Activated CD4-positive, alpha-beta T cell treated with anti-CD3 and anti-CD28 coated beads, Interleukin-2, amount 50 U/mL, for 24 hours (primary cell): ENCODE measurements at places on chromosomes 13 and 19.

DNA sequence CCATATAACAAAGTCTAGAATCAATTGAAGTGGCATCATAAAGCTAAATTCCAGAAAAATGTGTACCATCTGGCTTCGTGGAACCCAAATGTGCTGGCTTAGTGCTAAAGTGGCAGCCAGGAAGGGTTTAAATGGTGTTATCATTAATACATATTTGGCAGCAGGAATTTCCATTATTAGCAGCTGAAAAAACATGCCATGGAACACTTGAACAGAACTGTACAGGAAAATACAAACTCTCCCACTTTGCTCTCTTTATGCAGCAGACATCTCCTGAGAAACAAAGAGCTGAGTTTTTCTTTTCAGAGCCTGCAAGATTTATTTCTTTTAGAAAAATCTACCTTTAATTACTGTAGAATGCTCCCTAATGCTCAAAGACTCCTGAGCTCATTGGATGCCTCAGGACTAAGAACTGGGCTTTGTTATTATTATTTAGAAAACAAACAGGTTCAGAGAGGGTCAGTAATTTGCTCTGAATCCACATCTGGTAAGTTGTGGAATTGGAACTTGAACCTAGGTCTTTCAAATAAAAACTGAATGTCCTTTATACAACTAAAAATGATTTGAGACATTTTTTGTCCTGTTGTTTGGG lies 179.0 kb downstream of the LACC1 start:
- DNase-seq, result no peak

DNA sequence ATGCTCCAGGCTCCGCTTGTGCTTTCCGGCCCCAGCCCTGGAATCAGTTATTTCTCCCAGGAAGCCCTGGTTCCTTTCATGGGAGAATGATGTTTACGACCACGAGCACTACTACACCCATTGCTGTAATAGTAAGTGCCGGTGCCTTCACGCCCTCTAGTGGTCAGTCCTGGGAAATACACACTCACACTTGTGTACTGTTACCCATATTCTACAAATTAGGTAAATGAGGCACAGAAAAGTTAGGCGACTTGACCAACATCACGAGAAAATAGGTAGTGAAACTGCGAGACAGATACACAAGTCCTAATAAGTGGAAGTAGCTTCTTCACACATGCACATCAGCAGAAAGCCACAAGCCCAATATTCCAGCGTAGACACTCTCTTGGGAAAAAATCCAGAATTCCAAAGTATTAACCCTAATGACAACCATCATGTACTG lies 21.7 kb downstream of the CEACAM21 start:
- peak; percentile 72 for DNase-seq

DNA sequence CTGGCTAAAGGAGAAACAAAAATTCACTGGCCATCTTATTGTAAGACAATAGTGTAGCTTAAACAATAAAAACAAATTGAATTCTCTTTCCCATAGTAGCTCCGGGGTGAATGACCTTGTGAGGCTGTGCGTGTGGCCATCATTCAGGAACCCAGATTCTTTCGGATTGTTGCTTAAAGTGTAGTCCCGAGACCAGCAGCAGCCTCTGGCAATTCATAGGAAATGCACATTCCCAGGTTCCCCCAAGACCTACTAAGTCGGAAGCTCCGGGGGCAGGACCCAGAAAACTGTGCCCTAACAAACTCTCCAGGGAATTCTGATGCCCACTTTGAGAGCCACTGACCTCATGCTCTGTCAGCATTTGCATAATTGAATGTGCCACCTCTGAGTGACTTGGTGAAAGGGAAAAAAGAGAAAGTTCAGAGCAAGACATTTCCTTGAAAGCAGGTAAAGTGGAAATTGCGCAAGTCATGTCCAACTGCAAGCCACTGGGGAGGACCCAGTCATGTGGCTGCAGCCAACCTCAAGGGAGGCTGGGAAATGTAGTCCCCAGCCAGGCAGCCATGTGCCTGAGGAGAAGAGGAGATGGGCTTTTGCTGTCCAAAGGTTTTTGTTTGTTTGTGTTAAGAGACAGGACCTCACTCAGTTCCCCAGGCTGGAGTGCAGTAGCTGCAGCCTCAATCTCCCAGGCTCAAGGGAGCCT lies 50.7 kb upstream of the PNMA8B start:
- DNase-seq, result no peak

GRCh38 chr13:54016542-54016941 lies 987.9 kb downstream of the OLFM4 start:
- DNase-seq, result no peak

DNA sequence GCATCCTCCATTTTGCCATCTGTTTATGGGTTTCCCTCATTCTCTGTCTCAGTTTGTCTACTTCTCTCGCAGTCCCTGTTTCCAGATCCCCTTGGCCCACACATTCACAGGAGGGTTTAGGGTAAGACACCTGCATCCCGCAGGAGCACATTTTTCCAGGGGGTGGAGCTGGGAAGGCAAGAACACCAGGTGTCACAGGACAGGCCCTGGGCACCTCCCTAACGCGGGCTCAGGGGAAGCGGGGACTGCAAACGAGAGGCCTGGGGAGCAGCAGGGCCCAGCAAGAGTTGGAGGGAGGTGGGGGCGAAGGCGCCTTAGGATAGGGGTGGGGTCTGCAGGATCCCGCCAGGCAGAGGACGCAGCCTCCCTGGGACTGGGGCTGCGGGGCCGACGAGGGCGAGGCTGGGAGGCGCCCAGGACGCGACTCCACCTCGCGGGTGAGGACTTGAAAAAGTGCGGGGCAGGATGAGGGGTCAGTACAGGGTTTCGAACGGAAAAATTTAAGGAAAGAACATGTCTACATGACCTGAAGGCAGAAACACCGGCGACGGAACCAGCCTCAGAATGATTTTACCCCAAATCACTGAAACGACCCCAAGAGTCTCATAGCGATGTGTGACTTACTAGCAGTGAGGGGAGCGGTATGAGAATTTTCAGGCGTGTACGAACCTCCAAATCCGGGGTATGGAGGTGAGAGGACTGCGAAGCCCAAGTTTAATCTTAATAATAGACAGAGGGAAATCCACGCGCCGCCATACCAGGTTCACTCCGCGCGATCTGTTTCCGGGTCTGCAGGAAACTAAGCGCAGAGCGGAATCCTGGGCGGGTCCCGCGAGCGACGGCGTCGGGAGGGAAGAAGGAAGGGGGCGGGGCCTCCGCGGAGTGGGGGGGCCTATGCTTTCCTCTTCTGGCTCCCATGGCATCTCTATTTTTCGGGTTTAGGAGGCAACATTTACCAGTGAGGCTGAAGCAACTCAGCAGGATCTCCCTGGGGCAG lies 7.1 kb upstream of the ERVV-2 start:
- no peak for DNase-seq

- DNase-seq, result no peak
Observed at GRCh38 chr13:37878496-37878895, 8.9 kb upstream of the TRPC4 start.

DNA sequence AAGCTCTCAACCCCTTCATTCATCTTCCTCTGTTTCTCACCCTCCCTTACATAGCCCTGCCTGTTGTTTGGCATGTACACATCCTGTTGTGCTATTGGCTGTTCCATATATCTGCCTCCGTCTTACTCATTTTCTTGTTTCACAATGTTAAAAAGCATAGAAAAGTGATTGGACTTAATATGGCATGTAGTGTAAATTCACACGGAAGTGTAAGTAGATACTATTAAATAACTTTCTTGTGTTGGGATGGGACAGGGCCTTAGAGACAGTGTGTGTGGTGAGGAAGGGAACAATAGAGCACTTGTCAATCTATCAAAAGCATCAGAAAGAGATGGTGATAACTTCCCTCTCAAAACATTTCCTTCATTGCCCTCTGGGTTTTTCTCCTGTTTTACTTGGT lies 12.3 kb downstream of the LMO7 start:
- DNase-seq, result no peak

DNA sequence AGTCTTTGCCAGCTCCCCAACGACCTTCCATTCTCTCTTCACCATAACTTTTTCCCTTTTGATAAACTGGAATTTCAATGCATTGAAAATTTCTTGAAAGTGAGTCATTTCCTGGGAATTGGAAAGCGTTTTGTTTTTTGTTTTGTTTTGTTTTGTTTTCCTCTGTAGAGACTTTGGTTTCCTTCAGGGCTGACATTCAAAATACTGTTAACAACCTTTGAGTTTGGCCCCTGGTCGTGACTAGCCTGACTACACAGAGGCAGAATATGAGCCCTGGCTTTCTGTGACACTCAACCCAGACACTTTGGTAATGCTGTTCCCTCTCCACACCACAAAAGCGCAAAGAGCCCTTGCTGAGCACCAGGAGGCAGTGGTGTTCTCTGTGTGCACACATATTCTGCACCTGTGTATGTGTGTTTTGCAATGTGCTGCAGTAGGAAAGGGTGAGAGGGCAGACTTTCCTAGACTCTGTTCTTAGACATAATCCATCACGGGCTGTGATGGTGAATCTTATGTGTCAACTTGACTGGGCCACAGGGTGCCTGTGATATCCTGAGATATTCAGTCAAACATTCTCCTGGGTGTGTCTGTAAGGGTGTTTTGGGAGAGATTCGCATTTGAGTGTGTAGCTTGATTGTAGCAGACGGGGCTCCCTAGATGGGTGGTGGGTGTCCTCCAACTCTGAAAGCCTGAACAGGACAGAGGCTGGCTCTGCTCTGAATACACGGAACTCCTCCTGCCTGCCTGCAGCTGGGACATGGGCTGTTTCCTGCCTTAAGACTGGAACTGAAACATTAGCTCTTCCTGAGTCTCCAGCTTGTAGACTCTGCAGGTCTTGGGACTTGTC lies 29.5 kb upstream of the ANKRD10 start:
- DNase-seq, result no peak

DNA sequence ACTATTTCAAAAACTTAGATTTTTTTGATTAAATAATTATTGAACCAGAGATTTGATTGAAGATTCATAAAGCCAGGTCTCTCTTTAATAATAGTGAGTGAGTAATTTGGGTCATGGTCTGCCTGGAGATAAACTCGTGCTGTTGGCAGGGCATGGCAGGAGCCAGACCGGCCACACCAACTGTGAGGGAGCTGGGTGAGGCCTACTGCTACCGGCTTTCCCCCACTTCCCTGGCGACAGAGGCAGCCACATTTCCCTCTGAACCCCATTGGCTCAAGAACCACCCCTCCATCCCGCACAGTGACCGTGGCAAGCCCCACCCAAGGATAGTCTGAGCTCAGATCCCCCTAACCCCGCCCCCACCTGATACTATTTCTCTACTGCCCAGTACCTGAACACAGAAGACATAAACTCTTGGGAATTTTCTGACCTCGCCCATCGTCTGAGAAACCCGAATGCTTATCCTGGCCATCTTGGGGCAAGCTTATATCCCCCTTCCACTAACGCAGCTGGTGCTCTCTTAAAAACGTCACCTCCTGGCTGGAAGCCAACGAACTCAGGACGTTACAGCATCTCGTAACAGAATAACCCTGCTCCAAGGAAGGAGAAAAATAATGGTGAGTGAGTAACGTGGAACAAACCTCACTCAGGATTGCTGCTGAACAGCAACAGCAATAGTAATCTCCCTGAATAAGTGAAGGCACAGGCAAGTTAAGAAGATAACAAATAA lies 627.6 kb upstream of the PCDH9 start:
- no peak for DNase-seq

GRCh38 chr13:95056266-95056665 lies 245.0 kb downstream of the ABCC4 start:
- DNase-seq, result no peak

DNA sequence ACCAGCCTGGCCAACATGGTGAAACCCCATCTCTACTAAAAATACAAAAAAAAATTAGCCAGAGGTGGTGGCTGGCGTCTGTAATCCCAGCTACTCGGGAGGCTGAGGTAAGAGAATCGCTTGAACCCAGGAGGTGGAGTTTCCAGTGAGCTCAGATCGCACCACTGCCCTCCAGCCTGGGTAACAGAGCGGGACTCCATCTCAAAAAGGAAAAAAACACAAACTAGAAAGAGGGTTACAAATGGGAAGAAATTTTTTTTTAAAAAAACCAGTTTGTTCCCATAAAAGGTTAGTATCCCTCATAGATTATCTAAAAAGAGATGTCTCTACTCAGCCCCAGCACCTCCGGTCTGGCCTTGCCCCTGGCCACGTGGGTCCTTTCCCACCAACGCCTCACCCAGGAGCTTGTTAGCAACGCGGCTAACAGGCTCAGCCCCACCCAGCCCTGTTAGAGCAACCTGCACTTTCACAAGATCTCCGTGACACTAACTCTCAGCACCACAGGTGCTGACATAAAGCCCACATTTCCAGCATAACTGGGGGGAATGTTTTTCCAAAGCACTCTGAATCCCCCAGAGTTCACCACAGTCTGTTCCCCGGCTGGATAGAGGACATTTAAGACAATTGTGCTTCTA lies 4.3 kb downstream of the DMKN start:
- no peak for DNase-seq
